ENCODE measurements at places on chromosomes 4 and X.

- no peak overlapping the region for H3K27ac ChIP-seq
- peaks cover 2% of the 10 kb centered on the region for H3K4me1 ChIP-seq
- DNase-seq: no peak
Measured at GRCh38 chrX:147173594-147173993, 359.1 kb upstream of the CXorf51A start.

DNA sequence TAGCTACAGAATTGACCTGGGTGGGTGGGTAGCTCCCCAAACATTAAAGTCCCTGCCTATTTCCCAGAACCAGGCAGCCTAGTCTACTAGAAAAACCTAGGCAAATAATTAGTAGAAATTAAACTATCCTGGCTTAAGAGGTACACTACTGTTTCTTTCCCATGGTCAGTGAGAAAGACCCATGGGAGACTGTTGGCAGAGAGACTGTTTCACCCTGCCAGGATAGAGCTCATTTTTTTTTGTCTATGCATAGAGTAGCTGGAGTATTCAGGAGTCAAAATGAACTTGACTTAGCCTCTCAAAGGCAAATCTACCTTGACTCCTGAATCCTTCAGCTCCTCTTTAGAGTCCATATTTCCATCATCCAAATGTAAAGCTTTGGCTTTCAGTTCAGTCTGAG is 107.0 kb upstream of the AR start:
- no peak overlapping the region for H3K27ac ChIP-seq
- H3K4me3 ChIP-seq: no peak overlapping the region
- H3K4me1 ChIP-seq: no peaks in the 10 kb centered on the region
- H3K27me3 ChIP-seq: no peaks in the 10 kb centered on the region
- H3K36me3 ChIP-seq: no peaks in the 10 kb centered on the region

DNA sequence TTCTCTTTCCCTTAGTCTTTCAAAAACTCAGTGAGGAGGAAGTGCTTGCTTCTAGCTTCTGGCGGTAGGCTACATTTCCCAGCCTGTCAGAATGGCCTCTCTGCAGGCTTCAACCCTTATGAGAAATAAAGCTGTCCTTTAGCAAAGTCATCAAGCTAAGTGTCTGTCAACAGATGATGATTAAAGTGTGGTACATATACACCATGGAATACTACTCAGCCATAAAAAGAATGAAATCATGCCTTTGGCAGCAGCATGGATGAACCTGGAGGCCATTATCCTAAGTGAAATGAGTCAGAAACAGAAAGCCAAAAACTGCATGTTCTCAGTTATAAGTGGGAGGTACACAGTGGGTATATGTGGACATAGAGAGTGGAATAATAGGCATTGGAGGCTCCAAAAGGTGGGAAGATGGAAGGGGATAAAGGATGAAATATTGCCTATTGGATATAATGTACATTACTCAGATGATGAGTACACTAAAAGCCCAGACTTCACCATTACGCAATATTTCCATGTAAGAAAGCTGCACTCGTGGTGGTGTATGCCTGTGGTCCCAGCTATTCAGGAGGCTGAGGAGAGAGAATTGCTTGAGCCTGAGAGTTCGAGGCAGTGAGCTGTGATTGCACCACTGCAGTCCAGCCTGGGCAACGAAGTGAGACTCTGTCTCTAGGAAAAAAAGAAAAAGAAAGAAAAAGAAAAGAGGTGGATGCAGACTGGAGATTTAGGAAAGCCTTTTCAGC is 7.9 kb downstream of the TRIM2 start:
- peaks cover 14% of the 10 kb centered on the region for H3K4me1 ChIP-seq
- no peak for DNase-seq
- H3K27me3 ChIP-seq: no peaks in the 10 kb centered on the region
- no peak overlapping the region for H3K4me3 ChIP-seq
- H3K36me3 ChIP-seq: no peaks in the 10 kb centered on the region

DNA sequence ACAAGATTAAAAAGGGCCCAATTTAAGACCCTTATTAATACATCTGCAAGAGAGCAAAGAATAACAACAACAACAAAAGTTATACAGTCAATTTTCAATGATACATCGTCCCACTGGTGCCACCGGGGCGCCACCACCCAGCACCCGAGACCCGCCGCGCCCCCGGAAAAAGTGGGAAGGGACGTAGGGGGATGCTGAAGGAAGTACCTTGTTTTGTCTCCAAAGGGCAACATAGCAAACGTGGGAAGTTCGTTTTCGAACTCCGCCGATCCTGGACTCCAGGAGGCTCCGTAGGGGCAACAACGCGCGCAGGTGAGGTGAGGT is 1.7 kb downstream of the PDE5A start:
- no peaks in the 10 kb centered on the region for H3K36me3 ChIP-seq
- no peak for DNase-seq
- H3K27ac ChIP-seq: peak overlapping the region; percentile 91

GRCh38 chr4:11857881-11858280 is 429.2 kb upstream of the HS3ST1 start:
- no peaks in the 10 kb centered on the region for H3K36me3 ChIP-seq
- no peaks in the 10 kb centered on the region for H3K4me1 ChIP-seq
- H3K4me3 ChIP-seq: no peak overlapping the region

DNA sequence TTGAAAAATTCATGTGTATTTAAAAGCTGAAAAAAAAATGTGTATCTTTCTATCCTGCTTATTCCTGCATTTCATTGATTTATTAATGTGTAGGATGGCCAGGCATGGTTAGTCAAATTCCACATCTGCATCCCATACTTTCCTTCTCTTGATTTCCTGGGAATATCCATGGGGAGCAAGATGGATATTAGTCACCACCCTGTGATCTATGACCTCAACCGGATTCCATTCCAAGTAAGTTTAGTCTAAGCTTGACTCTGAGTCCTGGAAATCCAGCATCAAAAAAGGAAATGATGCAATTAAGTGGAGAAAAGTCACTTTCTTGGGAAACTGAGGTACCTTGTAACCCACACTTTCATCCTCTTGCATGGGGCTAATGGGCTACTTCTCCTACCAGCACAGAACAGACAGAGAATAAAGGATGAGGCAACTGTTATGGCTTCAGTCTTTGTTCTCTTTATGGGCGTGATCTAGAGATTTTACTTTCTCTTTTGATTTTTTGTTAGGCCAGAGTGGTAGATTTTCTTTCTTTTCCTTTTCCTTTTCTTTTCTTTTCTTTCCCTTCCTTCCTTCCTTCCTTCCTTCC is 17.1 kb upstream of the BEX4 start:
- no peak overlapping the region for H3K4me3 ChIP-seq
- H3K36me3 ChIP-seq: no peaks in the 10 kb centered on the region
- peaks cover 2% of the 10 kb centered on the region for H3K27me3 ChIP-seq
- peaks cover 6% of the 10 kb centered on the region for H3K4me1 ChIP-seq
- no peak for DNase-seq

DNA sequence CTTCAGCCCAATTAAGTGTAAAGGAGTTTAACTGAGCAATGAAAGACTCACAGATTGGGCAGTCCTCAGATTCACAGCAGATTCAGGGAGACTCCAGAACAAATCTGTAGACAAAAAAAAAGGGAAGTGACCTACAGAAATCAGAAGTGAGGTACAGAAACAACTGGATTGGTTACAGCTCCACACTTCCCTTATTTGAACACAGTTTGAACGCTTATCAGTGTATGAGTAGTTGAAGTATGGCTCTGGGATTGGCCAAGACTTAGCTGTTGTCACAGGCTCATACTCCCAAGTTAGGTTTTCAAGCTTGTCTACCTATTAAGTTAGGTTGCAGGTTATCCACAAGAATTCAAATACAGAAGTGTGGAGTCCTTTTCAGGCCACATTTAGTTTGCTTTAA is 112.4 kb upstream of the ELOVL6 start:
- no peak for DNase-seq
- H3K27me3 ChIP-seq: peaks cover 7% of the 10 kb centered on the region
- no peaks in the 10 kb centered on the region for H3K4me1 ChIP-seq
- no peak overlapping the region for H3K4me3 ChIP-seq
- no peak overlapping the region for H3K27ac ChIP-seq

GRCh38 chrX:2682565-2683177 is 8.4 kb upstream of the CD99 start:
- H3K36me3 ChIP-seq: no peaks in the 10 kb centered on the region
- H3K4me3 ChIP-seq: no peak overlapping the region
- peaks cover 3% of the 10 kb centered on the region for H3K4me1 ChIP-seq
- H3K27me3 ChIP-seq: peaks cover 5% of the 10 kb centered on the region
